ENCODE measurements at places on chromosomes 5 and 9.

GRCh38 chr9:99176527-99177013 is 45.2 kb downstream of the ALG2 start:
- no peak for DNase-seq

GRCh38 chr5:132417010-132417439 is 47.5 kb downstream of the SLC22A5 start:
- DNase-seq, result no peak

DNA sequence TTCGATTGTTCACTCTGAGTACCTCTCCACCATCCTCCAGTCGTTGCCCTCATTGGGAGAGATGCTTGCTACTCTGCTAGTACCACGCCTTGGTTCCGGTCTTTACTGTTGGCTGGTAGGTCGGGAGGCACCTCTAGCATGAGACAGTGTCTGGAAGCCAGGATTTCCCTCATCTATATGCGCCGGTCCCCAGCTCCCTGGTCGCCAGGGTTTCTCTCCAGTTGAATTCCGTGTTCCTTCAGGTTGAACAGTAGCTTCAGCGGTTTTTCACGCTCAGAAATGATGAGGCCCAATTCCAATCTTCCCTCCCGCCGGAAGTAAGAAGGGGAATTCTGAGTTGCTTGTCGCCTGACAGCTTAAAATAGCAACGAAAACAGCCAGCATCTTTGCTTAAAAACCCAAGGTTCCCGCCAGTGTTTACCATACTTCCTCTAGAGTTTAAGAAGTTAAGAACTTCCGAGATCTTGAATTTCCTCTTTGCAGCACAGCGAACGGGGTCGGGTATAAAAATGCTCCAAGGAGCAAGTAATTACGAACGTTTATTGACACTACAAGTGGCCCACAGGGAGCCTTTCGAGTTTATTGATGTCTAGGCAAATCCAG is 1.3 kb upstream of the ST8SIA4 start:
- peak; percentile 21 for DNase-seq

- no peak for DNase-seq
Measured at GRCh38 chr9:113166039-113166438, 15.2 kb downstream of the SLC31A2 start.

GRCh38 chr9:98438666-98439065 is 183.2 kb upstream of the TBC1D2 start:
- DNase-seq, result no peak

DNA sequence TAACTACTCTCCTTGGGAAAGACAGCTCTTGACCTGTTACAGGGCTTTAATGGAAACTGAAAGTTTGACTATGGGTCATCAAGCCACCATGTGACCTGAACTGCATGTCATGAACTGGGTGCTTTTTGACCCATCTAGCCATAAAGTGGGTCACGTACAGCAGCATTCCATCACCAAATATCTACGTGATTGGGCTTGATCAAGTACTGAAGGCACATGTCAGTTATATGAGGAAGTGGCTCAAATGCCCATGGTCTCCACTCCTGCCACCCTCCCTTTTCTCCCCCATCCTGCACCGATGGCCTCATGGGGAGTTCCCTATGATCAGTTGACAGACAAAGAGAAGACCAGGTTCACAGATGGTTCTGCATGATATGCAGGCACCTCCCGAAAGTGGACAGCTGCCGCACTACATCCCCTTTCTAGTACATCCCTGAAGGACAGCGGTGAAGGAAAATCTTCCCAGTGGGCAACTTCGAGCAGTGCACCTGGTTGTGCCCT is 7.3 kb upstream of the FCN1 start:
- DNase-seq, result no peak

GRCh38 chr9:131697097-131697496 is 42.8 kb downstream of the RAPGEF1 start:
- DNase-seq, result peak; percentile 53

DNA sequence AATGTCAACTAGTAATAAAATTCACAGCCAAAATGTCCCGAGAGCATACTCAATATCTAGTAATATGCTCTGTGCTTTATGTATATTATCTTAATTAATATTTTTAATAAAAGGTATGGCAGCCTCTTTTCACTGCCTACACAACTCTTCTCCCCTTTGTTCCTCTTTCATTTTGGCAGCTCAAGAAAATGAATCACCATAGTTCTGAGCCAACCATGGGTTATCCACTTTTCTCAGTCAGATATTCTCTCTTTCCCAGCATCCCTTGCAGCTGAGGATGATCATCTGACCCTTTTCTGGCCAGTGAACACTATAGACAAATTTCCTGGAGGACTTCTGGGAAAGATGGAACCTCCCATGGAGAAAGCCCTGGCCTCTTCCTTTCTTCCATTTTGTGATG is 8.2 kb upstream of the DOCK8 start:
- no peak for DNase-seq

GRCh38 chr5:108681079-108681921 is 66.4 kb upstream of the FER start:
- DNase-seq, result no peak

- DNase-seq, result peak; percentile 62
Measured at GRCh38 chr5:180007582-180007981, 64.0 kb downstream of the RNF130 start.

DNA sequence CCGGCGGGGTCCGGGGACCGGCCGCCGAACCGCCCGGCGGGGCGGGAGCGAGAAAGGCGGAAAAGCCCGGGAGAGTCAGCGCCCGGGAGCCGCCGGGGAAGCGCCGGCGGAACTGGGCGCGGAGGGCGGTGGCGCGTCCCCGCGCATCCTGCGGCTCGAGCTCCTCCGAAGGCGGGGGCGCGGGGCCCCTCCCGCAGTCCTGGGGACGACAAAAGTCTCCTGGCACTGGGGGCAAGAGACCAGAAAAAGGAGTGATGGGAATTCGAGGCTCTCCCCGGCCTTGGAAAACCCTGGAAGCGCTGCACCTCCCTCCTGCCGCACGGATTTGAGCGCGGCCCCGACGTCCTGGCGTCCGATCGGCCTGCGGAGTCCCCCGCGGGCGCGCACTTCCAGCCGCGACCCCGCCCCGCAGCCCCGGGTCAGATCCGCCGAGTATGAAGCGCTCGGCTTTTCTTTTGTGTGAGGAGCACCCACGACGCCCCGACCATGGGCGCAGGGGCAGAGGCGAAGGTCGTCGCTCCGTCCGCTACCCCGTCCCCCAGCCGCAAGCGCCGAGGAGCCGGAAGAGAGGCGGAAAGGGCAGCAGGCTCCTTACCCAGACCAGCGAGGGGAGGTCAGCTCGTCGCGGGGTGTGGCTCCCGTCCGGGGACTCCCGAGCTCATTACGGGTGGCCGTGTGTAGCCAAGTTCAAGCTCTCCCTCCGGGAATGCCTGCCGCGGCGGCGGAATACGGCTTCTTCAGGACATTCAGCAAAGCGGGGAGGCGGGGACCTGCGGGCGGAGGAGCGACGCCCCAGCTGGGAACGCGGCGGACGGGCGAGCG is at the start of gene EPB41L4A:
Gene EPB41L4A, minus strand, starts transcription at position 114 of the 822 bp plus-strand sequence. CDS start 238 bp downstream, outside the sequence.
- DNase-seq, result peak; percentile 37

- DNase-seq, result no peak
Measured at GRCh38 chr5:78286290-78286689, 8.2 kb downstream of the AP3B1 start.

GRCh38 chr5:120164986-120165385 is 299.1 kb upstream of the PRR16 start:
- no peak for DNase-seq

GRCh38 chr5:102596113-102596512 is 97.3 kb upstream of the SLCO6A1 start:
- no peak for DNase-seq

DNA sequence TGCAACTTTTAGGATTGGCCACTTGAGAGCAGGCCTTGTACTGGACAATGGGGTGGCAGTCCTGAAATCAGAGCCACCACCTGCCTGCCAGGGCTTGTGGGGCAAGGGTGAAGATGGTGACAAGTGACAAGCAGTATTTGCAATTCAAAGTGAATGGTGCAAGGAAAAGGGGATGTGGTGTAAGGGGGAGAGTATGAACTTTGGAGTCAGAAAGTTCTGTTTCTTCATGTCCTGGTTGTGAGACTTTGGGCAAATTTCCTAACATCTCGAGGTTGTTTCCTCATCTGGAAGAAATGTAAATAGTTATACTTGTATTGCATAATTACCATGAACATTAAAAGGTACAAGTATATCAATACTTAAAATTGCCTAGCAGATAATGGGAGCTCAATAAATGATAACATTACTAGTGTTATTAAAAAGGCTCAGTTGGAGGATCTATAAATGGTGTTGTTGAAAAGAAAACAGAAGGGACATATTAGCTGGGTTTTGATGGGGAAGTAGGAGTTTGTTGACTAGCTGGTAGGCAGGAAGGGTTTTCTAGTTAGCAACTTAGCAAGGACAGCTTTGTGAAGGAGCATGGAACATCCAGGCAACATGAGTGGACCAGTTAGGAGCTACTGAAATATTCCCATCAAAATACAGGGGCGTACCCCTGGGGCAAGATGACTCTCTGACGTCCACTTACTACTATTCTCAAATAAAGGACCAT is 21.3 kb upstream of the MEGF9 start:
- no peak for DNase-seq

DNA sequence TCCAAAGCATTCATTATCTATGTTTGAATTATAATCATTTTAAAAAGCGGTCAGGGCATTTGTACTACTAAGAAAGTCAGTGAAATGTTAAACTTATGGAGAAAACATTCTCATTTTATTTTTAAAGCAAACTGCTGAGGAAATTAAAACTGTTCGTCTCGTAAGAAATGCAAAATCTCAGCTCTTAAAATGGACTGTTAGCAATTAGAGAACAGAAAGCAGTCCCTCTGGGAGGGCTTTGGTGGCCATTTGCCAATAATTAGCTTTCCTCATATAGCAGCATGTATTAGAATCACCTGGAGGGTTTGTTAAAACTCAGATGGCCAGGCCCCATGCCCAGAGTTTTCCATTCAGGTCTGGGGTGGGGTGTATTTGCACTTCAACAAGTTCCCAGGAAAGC is 120.7 kb upstream of the RASEF start:
- no peak for DNase-seq

DNA sequence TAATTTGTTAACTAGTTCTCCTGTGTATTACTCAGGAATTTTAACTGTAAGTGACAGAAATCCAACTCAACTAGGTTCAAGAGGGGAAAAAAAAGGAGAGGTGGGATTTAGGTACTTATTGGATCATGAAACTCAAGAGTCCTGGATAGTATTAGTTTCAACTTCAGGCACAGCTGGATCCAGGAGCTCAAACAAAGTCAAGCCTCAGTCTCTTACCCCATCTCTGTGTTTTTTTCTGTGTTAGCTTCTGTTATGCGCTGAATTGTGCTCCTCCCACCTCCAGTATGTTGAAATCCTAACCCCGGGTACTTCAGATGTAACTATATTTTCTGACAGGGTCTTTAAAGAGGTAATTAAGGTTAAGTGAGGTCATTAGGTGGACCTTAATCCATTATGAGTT is 53.5 kb downstream of the SMIM23 start:
- DNase-seq, result no peak

GRCh38 chr5:157050050-157050449 is 8.9 kb downstream of the HAVCR1 start:
- DNase-seq, result no peak

GRCh38 chr9:136944212-136944518 is 373 bp downstream of the FBXW5 start:
- DNase-seq, result no peak

DNA sequence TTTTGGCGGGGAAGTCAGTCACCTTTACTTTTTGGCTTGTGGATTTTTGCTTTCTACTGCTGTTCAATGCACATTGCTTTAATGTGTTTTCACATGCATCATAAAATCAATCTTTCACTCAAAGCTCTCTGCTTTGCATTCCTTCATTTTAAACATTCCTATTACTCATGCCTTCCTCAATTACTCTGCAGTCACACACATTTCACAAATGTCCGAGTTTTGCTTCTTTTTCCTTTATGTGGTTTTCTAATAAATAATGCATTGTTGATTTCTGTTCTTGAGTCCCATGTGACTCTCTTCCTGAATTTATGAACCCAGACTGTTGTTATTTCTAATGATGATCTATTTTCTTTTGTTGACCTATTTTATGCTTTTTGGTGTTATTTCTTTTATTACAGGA is 82.3 kb upstream of the EPB41L4B start:
- no peak for DNase-seq

- DNase-seq, result no peak
Measured at GRCh38 chr5:159698322-159698721, 218.0 kb upstream of the ADRA1B start.

DNA sequence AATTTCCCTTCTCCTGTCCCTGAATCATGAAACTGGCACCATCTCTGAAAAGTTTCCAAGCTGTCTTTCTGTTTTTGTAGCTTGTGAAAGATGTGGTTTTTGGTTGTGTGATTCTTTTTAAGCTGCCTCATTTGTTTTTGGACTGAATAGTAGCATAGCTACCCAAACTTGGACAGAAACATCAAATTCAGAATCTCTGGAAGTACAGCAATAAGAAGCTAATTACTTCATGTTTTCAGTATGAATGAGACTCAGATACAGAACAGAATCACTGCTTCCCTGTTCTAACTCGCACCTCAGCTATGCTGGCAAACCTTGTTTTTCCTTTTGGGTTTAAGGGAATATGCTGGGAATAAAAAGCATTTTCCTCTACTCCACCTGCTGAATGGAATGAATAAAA is 101.0 kb downstream of the FGF1 start:
- no peak for DNase-seq

GRCh38 chr5:24854350-24854749 is 209.6 kb upstream of the CDH10 start:
- DNase-seq, result no peak

DNA sequence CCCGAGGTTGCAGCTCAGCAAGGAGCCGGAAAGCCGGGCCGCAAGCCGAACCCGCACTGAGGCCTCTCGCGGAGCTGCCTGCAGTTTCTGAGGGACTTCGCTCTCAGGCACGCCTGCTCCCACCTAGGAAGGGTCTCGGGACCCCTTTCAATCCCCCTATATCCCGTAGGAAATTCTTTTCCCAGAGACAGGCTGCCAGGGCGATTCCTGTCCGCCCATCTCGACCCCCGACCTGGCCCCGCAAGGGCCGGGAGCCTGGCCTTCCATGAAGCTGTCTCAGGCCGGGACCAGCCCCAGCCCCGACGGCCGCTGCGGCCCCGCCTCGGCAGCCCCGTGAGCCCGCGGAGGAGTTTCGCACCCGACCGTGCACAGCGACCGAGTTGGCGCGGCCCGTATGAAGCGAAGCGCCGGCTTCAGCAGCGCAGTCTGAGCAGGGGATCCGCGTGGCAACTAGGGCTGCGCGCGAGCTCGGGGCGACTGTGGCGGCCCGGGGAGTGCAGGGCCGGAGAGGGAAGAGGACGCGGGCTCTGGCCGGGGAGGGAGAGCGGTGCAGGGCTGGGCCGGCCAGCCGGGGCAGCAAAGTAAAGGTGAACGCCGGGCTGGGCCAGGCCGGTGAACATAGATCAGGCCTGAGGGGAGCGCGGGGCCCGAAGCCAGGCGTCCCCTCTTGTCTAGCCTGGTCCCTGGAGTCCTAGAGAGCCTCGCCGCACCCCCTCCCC is 977 bp upstream of the PRDM12 start:
- DNase-seq, result no peak

- no peak for DNase-seq
Measured at GRCh38 chr5:162067655-162068411, at the start of gene GABRG2. Gene GABRG2 (plus strand): TSS chr5:162067773. CDS start chr5:162068000, 227 bp downstream.
